ENCODE measurements at places on chromosomes 11 and 22.

DNA sequence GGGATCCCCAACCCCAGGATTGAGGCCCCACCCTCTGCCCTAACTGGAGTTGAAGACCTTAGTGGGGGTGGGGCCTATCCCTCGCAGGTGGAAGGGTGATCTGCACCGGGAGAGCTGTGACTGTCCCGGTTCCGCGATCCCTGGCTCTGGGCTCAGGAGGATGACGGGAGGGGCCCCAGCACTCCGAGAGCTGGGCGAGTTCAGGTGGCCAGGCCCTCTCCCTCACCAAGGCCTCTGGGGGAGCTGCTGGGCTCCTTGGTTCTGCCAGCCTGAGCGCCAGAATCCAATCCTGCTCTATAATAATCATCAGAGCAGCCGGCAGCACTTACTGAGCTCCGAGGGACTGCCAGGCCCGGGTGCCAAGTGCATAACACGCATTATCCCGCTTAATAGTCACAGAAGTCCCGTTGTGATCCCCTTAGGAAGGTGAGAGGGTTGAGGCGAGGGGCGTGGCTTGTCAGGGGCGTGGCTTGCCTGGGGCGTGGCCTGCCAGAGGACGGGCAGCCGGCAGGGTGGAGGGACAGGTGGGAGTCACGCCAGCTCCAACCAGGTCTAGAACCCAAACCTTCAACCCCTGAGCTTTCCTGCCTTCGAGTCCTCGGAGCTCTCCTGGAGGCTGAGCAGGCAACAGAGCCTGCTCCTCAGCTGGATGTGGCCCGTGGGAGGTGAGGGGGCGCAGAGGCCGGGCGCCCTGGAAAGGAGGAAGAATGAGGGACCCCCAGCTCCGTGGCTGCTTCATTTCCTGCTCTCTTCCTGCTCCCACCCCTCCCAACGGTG is 7.3 kb upstream of the SYT7 start:
- peak; percentile 49 for DNase-seq

- DNase-seq, result no peak
Observed at GRCh38 chr11:60429272-60429671, at the start of gene MS4A5. TSS of gene MS4A5 (plus strand) at chr11:60429572. CDS start at chr11:60429675, 103 bp downstream.

DNA sequence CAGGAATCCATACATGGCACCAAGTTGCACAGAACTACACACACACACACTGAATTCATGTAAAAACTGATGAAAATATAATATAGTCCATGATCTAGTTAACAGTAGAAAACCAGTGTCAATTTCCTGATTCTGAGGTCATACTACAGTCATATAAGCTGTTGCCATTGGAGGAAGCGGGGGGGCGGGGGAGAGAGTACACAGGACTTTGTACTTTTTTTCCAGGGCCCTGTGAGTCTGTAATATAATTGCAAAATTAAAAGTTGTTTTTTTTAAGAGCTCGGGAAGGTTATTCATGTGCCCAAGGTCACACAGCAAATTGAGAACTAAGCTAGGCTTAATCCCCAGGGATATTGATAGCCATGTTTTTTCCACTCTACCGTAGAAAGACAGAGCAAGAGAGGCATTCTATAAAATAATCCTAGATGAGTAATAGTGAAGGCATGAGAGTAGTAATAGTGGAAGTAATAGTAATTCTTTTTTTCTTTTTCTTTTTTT is 312.3 kb downstream of the MN1 start:
- DNase-seq, result no peak

GRCh38 chr22:19082101-19082500 is 40.1 kb downstream of the DGCR2 start:
- no peak for DNase-seq

DNA sequence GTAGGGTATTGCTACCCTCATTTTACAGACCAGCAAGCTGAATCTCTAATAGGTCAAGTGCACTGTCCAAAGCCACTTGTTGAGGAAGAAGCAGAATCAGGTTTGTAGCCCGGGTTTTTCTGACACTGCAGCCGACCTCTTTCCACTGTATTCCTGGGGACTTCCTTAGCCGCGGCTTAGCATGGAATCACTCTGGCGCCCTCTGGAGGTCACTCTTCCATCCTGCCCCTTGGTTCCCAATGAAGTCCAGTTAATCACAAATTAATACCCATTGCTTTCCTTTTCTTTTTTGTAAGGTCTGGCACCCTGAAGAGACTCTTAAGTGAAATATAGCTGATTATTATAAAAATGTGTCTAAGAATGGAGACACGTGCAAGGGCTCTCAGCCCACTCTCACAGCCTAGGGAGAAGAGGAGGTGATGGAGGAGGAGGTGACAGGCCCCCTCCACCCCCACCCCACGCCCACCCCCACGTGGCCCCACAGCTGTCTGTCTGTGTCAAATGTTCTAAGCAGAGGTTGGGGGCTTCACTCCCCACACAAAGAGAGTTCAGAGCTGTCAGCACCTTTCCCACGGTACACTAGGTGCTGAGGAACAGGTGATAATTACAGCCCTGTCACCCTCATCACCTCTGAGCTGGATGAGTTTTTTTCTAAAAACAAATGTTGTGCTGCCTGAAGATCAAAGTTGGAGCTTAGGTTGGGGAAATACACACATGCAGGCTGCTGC is 57.7 kb upstream of the DRD2 start:
- DNase-seq, result peak; percentile 17

GRCh38 chr11:8987446-8987845 is 16.4 kb downstream of the NRIP3 start:
- DNase-seq, result no peak

GRCh38 chr11:10878408-10879214 is 20.8 kb upstream of the ZBED5 start:
- no peak for DNase-seq

DNA sequence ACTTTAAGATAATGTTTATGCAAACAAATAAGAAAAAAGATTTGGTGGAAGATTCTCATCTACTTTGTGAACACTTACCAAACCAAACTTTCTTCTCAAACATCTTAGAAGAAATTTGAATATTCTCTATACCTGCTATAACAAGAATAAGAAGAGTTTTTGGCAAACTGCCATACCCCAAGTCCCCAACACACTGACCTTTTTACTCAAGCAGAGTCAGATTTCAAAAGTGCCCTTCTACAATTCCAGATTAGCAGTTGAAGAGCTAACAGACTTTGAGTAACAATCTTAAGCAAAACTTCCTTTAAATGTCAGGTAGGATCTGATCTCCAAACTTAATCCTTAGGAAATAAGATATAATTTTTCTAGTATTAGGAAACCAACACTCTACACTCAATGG is 33.9 kb downstream of the TSG101 start:
- no peak for DNase-seq

- DNase-seq, result peak; percentile 39
Observed at GRCh38 chr11:9250139-9250582, 15.0 kb downstream of the DENND5A start.

GRCh38 chr11:58494101-58494500 is 13.8 kb downstream of the OR5B21 start:
- no peak for DNase-seq

GRCh38 chr11:128179039-128179438 is 408.3 kb downstream of the ETS1 start:
- no peak for DNase-seq

DNA sequence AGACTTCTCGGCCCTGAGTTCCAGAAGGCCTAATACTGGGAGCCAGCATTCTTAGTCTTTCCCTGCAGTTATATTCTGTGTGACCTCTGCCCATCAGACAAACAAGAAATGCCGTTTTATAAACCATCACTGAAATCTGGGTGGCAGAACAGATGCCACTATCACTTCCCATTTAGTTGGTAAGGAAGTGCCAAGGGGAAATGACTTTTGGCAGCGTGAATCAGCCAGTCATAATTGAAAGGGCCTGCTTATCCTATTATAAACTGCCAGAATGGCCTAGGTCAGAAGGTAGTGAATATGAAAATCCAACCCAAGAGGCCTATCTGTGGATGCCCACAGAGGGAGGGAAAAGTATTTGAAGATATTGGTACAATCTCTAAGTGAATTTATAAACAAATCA is 646.8 kb upstream of the CCDC90B start:
- no peak for DNase-seq

DNA sequence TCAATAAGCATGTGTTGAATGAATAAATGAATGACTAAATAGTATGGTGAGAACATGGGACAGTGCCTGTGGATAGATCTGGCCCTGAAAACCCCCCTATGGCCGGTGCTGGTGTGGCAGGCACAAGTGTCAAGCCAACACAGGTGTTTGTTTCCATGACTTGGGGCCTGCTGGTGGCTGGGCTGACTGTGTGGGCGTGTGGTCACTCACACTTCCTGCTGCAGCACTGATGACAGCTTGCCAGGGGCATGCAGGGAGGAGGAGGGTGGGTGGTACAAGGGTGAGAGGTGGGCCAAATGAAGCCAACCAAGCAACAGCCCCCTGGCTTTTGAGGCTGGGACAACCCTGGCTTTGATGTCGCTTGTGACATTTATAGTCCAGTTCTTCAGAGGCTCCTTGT is 30.3 kb upstream of the ABCC8 start:
- DNase-seq, result peak; percentile 37

DNA sequence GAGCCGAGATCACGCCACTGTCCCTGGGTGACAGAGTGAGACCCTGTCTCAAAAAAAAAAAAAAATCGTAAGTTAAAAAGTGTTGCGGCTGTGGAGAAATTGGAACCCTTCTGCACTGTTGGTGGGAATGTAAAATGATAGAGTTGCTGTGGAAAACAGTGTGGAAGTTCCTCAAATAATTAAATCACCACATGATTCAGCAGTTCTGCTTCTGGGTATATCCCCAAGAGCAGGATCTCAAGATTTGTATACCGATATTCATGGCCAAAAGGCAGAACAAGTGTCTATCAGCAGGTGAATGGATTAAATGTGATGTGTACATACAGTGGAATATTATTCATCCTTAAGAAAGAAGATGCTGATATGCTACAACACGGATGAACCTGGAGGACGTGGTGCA is 3.8 kb downstream of the SELENOO start:
- no peak for DNase-seq

DNA sequence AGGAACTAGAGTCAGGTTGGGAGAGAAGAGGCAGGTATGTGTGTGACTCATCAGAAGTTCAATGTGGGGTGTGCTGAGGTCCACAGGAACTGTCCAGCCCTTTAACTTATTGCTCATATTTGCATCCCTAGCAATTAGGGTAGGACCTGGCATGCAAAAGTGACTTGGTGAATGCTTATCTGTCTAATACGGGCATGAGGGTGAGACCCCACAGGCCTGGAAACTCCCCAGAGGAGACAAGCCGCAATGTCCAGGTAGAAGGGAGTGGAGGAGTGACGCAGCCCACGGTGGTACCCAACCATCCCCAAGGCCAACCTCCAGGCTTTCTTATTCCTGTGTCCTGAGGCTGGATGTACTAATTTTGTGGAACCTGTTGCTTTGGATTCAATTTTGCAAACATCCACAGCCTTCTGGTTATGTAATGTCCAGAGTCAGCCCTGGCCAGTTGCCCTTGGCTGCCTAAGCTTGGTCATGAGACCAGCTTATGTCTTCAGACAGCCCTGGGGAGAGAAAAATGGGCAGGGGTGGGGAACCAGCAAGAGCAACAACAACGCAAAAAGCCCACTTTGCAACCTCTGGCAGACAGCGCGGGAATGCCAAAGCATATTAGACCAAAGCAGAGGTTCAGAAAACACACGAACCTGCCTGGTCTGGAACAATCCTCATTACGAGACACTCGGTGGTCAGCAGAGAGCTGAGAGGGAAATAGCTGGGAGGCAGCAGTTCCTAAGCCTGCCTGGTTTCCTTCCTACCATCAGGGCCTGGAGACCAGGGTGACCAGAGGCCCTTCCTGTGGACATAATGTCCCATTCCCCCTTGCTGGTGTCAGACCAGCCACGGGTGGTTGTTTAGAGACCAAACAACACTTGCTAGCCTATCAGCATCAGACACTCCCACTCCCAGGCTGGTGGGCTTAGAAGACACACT is 49.3 kb downstream of the TIMP3 start:
- DNase-seq, result no peak

GRCh38 chr11:62602141-62603071 is 741 bp upstream of the MTA2 start:
- no peak for DNase-seq

DNA sequence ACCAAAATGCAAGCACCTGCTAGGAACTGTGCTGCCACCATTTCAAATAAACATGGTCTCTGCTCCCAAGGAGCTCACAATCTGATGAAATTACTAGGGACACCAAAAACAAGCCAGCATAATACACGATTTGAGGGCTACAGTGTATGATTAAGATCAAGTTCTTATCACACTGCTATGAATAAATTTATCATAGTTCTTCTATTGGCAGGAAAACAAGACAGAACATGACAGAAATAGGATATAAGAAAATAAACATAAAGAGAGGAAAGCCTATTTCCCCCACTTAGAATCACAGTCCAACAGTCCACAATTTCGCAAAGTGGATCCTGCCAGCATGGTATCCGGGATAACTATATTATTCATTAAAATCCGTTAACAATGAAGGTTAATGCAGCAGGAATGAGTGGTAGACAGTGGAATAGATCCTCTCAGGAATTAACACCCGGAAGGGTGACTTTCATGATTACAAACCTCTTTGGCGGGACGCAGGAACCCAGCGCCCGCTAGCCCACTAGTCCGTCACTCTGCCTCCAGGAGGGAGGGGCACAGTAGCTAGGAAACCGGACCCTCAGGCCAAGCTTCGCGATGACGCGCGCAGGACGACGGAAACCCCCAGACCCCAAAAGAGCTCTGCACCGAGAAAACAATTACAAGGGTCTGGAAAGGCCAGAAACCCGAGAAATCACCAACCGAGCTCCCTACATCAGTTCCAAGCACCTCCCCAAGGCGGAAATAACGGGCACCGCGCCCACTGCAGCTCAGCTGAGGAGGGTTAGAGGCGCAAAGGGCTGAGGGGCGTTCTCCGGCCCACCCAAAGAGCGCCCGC is 607 bp downstream of the CCDC82 start:
- no peak for DNase-seq

GRCh38 chr22:45435544-45436139 is 22.1 kb downstream of the RIBC2 start:
- DNase-seq, result peak; percentile 75

DNA sequence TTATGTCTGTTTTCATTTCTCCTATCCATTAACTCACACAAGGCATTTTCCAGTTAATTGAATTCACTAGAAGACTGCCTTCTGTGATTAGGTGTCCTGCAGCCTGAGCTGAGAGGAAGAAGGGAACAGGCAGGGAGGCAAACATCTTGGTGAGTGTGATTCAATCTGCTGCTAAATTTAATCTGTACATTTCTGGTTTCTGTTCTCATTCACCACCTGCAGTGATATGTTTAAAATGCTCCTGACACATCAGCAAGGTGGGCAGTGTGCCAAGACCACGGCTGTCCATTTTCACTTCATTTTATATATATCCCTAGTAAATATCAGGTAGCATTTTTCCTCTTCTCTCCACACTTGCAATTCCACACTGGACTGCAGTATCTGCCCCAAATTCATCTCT is 416.5 kb downstream of the TMEM135 start:
- no peak for DNase-seq

- peak; percentile 17 for DNase-seq
Observed at GRCh38 chr11:31106968-31107576, 262.5 kb downstream of the DCDC1 start.

GRCh38 chr22:47107431-47107830 is 345.0 kb downstream of the TBC1D22A start:
- DNase-seq, result no peak

GRCh38 chr22:24205438-24206195 is 24.3 kb downstream of the SUSD2 start:
- DNase-seq, result no peak
